PC-3 (cell line): ENCODE measurements at places on chromosomes 1 and 21. TPM values are rescaled to one million over a fixed set of nuclear protein-coding genes. Genes with fewer than 3 reads are reported as not detected.
A peak's percentile ranks its signal among the peaks of the same experiment; 100 is the strongest.

Gene SLC1A7
- total RNA-seq: 0.23 and 0.26 TPM in 2 replicates

Gene PPM1J
- total RNA-seq: 0.80 and 1.4 TPM in 2 replicates

GRCh38 chr1:59005491-59006288 is 221.8 kb upstream of the JUN start:
- no peak for DNase-seq

Gene TRIM67
- total RNA-seq: not detected in 2 replicates

Gene FAAH
- total RNA-seq: 2.0 and 5.0 TPM in 2 replicates

DNA sequence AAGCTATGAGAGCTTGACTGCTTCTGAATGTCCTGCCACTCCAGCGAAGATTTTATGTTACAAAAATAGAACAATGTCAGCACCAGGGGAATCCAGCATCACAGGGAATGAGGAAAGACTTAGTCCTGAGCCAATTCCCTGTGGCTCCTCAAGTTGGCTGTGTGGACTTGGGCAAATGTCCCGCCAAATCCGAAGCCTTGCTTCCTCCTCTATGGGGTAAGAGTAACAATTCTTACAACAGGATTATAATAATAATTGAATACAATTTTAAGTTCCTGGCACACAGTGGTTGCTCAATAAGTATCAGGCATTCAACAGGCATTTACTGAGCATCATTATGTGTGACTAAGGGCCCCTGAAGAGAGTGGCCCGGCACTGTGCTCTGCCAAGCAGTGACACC is 44.4 kb downstream of the STPG1 start:
- DNase-seq: no peak

DNA sequence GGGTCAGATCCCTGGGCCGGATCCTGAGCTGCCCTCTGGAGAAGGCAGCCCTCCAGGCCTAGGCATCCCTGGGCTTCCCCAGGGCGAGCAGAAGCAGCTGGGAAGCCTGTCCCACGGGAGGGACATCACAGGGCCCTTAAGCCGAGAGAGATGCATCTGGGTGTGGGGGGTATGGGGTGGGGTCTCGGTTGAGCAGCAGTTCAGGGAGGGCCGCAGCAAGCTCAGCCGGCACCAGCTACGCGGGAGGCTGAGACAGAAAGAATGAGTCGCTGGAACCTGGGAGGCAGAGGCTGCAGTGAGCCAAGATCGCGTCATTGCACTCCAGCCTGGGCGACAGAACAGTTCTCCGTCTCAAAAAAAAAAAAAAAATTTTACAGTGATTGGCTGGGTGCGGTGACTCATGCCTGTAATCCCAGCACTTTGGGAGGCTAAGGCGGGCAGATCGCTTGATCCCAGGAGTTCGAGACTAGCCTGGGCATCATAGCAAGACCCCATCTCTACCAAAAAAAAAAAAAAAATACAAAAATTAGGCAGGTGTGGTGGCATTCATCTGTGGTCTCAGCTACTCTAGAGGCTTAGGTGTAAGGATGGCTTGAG is 37.7 kb downstream of the RRP1 start:
- DNase-seq: peak; percentile 80

Gene PDC
- total RNA-seq: not detected in 2 replicates

- DNase-seq: no peak
Observed at GRCh38 chr1:29120947-29121485, 2.7 kb downstream of the TMEM200B start.

Gene IFNLR1
- 8.9 and 9.5 TPM in 2 replicates for total RNA-seq

DNA sequence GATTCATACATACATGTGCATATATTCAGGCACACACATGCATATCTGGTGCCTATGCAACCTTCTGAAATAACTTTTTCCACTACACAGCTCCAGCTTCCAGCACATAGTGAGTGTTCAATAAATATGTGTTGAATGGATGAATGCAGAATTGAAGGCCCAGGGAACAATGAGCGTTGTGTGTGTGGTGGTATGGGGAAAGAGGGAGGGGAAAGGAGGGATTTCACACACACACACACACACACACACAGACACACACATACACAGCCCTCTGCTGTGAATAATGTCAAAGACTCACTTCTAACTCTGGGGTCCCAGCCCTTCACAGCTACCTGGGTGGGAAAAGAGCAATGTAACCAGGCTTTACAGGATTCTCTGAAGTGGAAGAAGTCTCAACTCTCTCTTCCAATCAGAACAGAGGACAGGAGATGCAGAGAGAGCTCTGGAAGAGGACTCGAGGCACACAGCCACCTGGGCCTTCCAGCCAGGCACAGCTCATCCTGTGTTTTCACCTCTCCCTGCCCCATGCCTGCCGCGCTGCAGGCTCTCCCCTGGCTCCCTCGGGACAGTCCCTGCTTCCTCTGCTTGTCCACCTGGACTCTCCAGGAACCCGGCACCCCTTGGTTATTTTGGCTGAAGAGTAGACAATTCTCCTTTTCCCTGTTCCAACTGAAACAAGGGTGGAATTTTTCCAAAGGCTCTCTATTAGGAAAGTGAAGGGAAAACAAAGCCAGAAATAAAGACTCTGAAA is 5.4 kb upstream of the IGSF8 start:
- DNase-seq: no peak

DNA sequence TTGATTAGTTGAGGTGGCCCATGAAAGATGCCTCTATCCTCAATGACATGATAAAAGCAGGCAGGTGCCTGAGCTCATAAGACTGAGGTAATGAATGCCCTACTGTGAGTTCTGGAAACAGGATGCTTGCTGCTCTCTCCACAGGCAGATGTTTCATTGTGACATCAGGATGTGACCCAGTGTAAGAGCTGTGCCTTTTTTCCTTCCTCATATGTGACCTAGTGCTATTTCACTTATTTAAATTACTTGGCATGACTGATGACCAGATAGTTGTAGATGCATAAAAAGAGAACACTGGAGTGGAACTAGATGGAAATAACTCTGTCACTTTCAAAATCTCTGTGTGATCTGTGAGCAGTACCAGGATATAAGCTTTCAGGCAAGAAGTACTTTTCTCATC is 31.9 kb downstream of the KIF14 start:
- no peak for DNase-seq

Gene CD1B
- total RNA-seq: not detected in 2 replicates

- DNase-seq: no peak
Observed at GRCh38 chr1:27335506-27336422, 6.1 kb upstream of the SYTL1 start.

DNA sequence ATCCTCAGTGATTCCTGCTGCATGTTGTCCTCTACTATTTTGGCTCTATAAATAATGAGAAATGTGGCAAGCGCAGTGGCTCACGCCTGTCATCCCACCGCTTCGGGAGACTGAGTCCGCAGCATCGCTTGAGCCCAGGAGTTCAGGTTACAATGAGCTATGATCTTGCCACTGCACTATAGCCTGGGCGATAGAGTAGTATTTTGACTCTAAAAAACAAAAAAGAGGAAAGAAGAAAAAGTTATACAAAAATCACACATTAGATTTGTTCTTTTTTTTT is 756 bp upstream of the SLC25A44 start:
- DNase-seq: no peak

- no peak for DNase-seq
Observed at GRCh38 chr1:30895382-30895943, 13.1 kb downstream of the SDC3 start.

GRCh38 chr1:178263341-178263740 is 169.4 kb downstream of the RASAL2 start:
- DNase-seq: no peak

GRCh38 chr1:220954321-220955075 is 75.3 kb downstream of the HLX start:
- DNase-seq: no peak

DNA sequence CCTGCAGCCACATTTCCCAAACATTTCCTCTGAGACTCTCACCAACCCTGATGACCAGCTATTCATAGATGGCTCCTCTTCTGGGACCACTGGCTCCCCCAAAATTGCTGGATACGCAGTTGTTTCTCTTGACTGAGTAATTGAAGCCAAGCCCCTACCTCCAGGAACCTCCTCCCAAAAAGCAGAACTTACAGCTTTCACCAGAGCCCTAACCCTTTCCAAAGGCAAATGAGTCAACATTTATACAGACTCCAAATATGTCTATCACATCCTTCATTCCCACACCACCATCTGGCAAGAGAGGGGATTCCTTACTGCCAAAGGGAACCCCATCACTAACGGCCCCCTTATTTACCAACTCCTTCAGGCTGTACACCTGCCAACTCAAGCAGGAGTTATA is 20.3 kb upstream of the CA6 start:
- no peak for DNase-seq

Gene CLK2
- 44.5 and 49.9 TPM in 2 replicates for total RNA-seq

Gene LMNA
- 864 and 1,095 TPM in 2 replicates for total RNA-seq

- DNase-seq: no peak
Observed at GRCh38 chr1:33288976-33289857, 31.7 kb downstream of the A3GALT2 start.

GRCh38 chr1:22613951-22614350 is 22.5 kb upstream of the C1QA start:
- DNase-seq: no peak

Gene PDPN
- 0.29 and 0.47 TPM in 2 replicates for total RNA-seq

- DNase-seq: no peak
Observed at GRCh38 chr1:45621895-45622523, 1.8 kb downstream of the CCDC17 start.

GRCh38 chr1:48263041-48263440 is 40.5 kb downstream of the SLC5A9 start:
- no peak for DNase-seq

Gene OVAAL
- not detected in 2 replicates for total RNA-seq

Gene NPHS2
- not detected in 2 replicates for total RNA-seq

Gene EFNA1
- 29.4 and 49.9 TPM in 2 replicates for total RNA-seq

DNA sequence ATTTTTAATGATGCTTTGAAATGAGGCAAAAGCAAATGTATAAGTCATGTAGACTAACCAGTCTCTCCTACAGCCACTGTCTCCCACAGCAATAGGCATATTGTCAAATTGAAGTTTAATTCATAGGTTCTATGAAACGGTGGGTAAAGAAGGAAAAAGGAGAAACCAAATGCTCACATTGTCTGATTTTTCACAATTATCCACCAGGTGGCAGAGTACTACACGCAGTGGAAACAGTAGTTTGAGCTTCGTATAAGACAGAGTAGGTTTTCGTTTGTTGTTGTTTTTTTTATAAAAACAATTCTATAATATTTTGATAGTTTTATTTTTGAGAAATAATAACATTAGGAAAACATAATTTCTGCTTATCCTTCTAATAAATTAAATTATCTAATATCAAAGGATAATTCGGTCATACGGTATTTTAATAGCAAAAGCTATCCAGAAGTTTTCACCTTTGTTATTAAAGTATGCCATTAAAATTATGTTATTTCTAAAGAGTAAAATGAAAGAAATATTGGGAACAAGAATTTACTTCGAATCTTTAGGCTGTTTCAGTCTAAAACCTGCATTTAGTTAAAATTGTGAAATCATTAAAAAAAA is 39.1 kb downstream of the TYW3 start:
- DNase-seq: peak; percentile 83

GRCh38 chr1:227748496-227749182 is 13.4 kb downstream of the SNAP47 start:
- no peak for DNase-seq

DNA sequence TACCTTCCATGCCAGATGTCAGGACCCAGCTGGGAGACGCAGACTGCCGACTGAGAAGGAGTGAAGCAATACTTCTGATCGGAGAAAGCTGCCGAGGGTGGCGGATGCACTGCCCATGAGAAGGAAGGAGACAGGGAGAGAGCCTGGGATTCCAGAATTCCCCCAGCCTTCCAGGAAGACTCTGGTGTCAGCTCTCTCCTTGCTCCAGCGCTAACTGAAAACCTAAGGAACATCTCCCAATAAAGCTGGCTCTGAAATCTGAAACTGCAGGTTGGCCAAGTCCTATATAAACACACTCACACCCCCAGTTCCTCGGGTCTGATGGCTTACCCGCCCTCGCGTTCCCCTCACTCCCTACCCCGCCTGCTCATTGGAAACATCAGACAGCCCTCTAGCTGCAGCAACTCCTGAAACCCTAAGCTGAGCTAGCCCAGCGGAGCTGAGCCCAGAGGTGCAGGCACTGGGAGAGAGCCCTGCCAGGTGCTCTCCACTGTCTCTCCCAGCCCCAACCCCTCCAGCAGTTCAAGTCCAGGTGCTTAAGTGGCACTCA is 52.3 kb downstream of the PLEKHA6 start:
- no peak for DNase-seq

- DNase-seq: no peak
Observed at GRCh38 chr21:45109831-45110492, 35.6 kb downstream of the ADARB1 start.

DNA sequence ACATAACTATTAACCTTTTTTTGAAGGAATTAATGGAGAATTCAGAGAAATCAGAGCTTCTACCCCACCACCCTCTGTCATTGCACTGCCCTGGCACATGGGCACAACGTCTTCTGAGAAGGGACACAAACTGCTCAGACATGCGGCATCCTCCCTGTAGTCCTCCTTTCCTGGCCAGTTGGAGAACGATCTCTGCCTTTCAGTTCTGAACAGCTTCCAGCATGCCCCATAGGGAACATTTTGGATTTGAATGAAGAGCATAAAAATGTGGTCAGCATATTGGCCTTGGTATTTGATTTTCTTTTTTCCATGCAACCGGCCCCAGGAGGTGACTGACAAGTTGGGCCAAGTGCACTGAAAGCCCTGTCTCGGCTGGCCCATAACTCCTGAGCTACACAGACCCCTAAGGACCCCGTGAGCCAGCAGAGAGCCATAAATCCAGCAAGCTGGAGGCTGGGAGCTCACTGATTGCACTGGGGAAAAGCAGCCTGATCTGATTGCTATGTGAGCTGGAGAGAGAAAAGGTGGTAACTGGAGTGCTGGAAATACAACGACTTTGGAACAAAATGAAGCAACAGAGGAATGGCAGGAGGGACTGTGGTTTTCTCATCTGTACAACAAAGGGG is 10.9 kb upstream of the BLACAT1 start:
- DNase-seq: no peak

Gene DMBX1
- 1.7 and 2.4 TPM in 2 replicates for total RNA-seq

Gene CA6
- total RNA-seq: 0.18 TPM in 1 of 2 replicates, not detected in the other

GRCh38 chr1:178120088-178120487 is 26.2 kb downstream of the RASAL2 start:
- DNase-seq: no peak

Gene ADCY10
- total RNA-seq: not detected in 2 replicates

- no peak for DNase-seq
Observed at GRCh38 chr1:15346346-15347030, 63.2 kb upstream of the EFHD2 start.

DNA sequence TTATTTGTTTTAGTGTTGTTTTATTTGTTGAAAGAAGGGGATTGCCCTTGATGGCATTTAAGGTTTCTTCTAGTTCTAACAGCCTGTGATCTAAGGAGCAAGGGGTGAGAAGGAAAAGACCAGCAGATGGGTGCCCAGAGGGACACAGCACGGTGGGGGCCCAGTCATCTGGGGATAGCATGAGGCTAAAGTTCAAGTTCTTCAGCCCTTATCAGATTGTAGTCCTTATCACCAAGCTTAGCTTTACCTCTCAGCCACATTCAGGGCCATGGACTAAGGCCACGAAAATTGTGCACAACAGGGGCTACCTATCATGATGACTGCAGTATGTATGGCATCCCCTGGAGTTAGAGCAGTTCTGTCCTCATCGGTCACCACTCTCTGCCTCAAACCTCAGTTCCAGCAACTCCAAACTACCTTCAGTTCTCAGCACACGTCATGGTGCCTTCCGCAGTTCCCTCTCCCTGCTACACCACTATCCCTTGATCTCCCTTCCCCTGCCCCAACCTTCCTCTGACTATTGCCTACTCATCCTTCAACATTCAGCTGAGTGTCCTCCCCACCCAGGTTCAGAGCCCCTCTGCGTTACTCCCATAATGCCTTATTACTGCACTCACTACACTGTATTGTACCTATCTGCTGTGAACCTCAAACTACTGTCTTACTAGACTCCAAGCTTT is 36.4 kb downstream of the ATF3 start:
- DNase-seq: no peak

Gene EPHA8
- total RNA-seq: 0.07 TPM in 1 of 2 replicates, not detected in the other

- DNase-seq: peak; percentile 98
Observed at GRCh38 chr1:24705260-24706073, 39.8 kb upstream of the CLIC4 start.
